Right hindlimb (tissue), 1 donor: ENCODE measurements at places on chromosomes 5 and 9.

DNA sequence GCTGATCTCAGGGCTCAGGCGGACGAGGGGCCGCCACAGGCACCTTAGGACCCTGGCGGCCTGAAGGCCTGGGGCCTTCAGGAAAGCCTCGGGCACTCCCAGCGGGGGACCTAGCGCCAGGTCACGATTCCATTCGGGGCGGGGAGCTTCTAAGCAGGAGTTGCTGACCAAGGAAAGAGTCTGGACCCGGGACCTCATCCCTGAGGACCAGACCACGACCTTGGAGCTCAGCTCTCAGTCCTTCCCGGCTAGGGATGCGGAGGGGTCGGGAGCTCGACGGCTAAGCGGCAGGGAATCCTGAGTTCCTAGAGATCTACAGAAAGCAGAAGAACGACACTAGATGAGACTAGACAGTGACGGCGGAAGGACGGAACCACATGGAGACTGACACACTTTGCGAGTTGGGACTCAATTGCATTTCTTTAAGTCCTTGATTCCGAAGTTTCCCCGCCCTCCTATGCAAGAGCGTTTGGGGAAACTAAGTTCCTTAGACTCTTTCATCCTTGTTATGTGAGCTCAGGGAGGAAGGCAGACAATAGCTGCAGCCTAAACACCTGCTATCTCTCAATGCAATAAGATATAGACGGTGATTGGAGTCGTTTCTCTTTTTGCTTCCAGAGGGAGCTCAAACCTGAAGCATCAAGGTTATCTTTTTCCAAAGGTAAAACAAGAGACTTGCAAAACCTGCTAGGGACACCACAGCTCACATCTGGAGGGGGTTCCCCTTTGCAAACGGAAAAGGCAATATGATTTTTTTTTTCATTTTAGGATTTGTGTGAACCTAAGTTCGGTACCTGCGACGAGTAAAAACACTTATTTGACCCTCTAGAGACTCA lies 9.7 kb downstream of the NR2F1-AS1 start:
- DNase-seq: no peak

DNA sequence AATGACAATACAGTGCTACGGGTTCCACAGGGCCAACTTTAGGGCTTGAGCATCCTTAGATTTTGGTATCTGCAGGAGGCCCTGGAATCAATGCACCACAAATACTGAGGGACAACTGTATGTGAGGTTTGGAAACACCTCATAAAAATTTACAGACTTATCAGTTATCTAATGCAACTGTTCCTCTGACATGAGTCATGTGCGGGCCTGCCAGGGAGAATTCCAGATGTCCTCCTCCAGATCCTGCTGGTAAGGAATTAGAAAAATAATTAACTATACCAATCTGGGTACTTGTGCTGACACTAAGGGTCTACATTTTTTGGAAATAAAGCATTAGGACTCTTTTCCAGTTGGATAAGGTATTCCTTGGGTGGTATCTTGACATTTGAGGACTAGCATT lies 333.3 kb downstream of the ARRDC3 start:
- no peak for DNase-seq

- DNase-seq: no peak
Observed at GRCh38 chr9:77276799-77277198, 99.5 kb downstream of the VPS13A start.

DNA sequence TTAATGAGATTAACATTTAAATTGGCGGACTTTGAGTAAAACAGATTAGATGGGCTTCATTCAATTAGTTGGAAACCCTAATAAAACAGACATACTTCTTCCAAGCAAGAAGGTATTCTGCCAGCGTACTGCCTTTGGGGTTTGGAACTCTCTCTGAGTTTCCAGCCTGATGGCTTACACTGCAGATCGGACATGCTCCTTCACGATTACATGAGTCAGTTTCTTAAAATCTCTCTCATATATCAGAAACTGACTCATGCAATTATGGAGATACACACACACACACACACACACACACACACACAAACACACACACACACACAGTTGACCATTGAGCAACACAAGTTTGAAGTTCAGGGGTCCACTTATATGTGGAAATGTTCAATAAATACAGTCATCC lies 789.4 kb downstream of the CDH12 start:
- DNase-seq: no peak

DNA sequence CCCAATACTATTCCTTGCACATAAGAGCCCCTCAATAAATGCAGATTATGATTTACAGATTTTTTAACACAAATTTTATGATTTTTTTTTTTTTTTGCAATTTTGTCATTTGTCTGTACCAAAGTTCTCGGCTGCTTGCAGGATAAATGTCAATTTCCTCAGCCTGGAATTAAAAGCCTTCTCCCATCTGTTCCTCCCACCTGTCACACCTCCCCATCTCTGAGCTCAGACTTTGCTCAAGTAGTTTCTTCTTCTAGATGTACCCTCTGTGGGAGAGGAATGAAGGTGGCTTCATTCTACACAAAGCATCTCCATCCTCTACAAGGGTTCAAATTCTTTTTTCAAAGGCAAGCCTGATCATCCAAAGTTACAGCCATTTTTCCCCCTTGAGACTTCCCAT lies 153.7 kb upstream of the GRAMD2B start:
- DNase-seq: no peak

GRCh38 chr9:98178874-98179850 lies 13.3 kb downstream of the CORO2A start:
- no peak for DNase-seq

- DNase-seq: no peak
Observed at GRCh38 chr5:132394667-132395259, 25.3 kb downstream of the SLC22A5 start.
